ENCODE measurements at places on chromosomes 5 and 9.

GRCh38 chr9:7228726-7229125 lies 471.0 kb downstream of the KDM4C start:
- DNase-seq, result no peak

- DNase-seq, result no peak
Measured at GRCh38 chr5:168120401-168121137, 170.9 kb upstream of the WWC1 start.

DNA sequence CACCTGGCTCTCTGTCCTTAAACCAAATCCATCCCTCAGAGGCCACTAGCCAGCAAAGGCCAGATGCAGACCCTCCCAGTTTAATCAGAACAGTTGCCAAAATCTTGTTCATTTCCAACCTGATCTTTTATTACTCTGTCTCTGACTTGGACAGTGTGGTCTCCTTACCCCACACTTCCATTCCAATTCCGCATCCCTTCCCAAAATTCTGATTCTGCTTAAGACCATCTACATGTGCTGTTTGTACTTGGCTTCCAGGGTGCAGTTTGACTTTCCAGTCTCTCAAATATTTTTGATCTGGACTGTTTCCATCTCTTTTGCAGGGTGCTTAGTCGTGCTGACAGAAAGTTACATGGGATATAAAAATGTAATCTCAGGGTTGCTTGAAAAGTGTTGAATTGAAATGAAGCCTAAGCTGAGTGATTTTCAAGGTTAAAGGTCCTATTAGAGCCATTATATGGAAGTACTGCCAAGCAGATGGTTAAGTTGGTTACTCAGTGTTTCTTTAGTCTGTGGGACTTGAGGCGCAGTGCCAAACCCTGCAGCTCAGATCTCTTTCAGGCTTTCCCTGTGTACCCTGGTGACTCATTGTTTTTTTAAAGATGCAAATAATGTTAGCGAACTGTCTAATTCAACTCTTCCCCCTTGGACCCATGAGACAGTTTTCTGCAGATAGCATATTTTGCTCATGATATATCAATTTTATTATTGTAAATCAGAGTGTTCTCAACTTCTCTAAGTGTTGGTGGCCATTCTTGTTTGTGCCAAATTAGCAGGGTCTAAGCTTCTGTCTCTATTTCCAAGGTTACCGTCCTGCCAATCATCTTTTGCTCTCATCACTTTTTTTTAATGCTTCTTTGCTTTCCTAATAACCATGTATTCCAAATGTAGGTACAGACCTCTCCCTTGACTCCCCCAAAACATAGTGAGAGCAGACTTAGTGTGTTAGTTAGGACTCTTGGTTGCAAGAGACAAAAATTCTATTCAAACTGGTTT lies 18.2 kb upstream of the DCP2 start:
- no peak for DNase-seq

- no peak for DNase-seq
Measured at GRCh38 chr5:180166176-180166575, 42.8 kb downstream of the RASGEF1C start.

GRCh38 chr5:121987685-121988073 lies 25.9 kb downstream of the SRFBP1 start:
- DNase-seq, result no peak

DNA sequence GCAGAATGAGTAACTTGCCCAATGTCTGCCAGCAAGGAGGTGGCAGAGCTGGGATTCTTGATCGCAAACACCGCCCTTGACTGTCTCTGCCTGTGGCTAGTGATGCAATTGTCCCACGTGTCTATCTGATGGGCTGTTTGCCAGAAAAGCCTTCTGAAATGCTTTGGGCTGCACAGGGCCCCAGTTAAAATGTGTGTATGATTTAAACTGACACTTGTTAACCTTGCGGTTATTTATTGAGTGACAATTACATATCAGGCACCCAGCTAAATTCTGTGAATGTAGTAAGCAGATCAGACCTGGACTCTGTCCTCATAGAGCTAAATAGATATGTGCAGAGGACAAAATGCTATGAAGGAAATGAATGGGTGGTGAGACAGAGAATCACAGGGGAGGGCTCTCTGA lies 11.6 kb upstream of the IL12B start:
- peak; percentile 15 for DNase-seq

DNA sequence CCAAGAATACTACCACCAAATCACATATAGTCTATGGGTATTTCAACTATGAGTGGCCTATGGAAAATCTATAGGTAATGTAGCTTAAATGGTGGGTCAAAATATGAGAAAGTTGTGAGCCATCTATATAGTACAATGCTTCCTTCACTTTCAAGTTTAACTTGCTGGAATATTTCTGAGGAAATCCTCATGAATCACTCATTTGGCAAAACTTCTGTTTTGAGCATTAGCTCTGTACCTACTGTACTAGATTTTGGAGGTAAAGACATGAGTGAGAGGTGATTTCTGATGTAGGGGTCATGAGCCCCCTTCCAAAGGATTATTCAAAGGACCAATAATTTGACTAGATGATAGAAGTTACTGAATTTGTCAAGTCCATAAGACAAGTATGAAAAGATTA lies 80.6 kb upstream of the DAB2 start:
- no peak for DNase-seq

DNA sequence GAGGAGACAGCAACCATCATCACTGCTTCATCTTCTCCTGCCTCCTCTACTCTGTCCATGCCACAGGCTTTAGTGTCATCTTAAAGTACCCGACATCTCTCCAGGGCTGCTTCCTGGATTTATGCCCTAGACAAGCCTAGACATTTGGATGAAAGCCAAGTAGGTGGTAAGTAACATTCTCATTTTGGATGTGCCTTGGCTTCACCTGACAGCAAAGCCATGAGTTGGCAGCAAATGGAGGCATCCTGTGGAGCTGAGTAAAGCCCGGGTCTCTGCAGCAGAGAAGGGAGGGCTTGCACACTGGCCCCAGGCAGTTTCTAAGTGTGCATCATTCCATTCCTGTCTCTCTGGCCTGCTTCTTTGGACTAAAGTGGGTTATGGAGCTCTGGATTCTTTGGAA lies 299.1 kb downstream of the DMAC1 start:
- no peak for DNase-seq

GRCh38 chr9:91954841-91955471 lies 4.9 kb upstream of the ROR2 start:
- DNase-seq, result no peak

DNA sequence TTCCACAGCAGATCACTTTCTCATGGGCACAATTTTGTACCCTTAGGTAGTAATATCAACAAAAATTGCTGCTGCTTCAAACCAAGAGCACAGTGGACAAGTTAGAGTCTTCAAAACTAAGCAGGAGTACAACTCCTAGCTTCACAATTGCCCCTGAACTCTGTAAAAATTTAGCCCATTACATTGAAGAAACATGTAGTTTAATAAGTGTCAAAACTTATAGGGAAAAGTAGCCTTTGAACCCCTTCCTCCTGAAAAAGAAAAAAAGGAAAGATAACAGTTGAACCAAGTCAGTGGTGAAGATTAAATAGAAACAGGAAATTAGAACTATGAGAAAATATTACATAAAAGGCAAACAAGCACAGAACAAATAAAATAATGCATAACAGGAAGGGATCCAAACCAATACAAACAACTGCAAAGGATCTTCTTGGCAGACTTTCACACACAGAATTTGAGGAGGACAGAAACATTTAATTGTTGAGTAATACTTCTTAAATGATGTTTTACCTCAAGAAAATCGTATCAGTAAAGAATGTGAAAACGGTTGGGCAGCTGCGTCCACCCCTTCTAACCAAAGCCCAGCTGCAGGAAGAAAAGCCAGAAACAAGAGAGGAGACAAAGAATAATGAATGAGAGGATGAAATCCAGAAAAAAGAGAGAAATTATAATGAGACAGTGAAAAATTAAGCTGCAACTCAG lies 636.0 kb downstream of the NR2F1-AS1 start:
- no peak for DNase-seq
